Occipital lobe (tissue), 3 donors: ENCODE measurements at places on chromosomes 7 and 10. TPM values are rescaled to one million over a fixed set of nuclear protein-coding genes. Genes with fewer than 3 reads are reported as not detected.

DNA sequence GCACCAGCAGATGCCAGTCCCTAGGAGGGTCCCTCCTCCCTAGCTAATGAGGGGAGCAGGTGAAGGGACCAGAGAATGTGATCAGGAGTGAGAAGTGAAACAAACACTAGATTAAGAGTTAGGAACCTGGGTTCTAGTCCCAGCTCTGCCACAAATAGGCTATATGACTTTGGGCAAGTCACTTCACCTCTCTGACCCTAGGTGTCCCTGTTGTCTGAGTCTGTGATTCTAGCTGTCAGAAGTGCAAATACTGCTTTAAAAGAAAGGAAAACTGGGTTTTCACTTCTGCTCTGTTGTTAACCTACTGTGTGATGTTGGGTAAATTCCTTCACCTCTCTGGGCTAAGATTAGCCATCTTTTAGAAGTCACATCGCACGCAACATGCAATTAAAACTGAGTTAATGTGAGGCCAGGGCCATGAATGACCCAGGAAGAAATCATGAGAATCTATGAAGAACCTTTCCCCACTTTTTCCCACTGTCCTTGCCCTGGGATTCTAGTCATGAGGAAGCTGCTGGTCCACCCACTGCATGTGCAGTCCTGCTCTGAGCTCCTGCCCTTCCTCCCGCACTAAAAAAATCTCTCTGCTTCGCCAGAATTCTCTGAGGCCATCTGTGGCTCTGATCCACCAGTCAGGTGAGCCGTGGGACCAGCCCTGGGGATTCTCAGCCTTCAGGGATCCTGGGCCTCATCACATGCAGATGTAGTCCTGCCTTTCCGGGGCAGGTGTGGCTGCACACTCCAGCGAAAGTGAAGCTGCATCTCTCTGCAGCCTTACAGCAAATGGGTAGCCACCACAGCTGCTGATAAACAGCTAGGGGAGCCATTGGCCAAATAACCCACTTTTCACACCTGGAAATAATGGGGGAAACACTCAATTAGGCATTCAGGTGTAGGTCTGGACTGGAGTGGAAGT lies 181.7 kb downstream of the PLXNA4 start:
- DNase-seq = no peak

DNA sequence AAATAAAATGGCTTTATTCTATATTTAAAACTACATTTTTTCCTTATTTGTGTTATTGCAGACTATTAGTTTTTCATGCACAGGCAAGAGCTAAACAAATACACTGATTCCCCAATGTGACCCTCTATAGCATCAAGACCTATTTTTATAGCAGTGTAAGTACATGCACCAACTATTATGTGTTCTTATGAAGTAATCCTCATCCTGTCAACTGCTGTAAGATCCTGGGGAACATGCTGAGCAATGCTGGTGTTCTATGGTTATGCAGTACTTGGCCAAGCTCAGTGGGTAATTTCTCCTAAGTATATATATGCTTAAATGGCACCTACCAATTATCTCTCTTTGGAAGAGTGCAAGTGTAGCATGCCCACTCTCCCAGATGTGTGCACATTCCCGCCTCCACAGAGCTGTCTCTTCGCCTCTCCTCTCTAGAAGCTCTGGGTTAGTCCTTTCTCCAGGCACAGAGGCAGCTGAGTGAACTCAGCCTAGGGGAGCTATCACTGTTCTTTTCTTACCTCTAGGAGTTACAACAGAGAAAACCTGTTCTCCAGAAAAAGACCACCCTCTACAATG lies 428.8 kb downstream of the KCNMA1 start:
- peak; percentile 8 for DNase-seq

DNA sequence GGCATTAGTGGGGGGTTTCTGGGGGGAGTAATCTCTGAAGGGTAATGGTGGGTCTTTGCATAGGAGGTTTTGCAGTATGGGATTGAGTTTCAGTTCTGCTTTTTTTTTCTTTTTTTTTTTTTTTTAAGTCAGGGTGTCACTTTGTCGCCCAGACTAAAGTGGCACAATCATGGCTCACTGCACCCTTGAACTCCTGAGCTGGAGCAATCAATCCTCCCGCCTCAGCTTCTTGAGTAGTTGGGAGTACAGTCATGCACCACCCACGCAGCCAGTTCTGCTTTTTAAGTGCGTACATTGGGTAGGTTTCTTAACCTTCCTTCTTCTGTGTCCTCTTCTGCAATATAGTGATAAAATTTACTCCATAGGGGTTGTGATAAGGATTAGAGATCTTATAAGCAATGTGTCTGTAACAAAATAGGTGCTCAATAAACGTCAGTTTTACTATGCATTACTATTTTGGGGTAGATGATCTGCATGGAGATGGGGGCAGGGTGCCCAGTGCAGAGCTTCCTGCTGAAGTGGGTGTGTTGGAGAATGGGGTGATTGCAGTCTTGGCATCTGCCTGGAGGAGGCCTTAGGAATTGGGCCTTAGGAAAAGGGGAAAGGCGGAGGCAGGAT lies 9.6 kb downstream of the KAZALD1 start:
- DNase-seq = no peak

DNA sequence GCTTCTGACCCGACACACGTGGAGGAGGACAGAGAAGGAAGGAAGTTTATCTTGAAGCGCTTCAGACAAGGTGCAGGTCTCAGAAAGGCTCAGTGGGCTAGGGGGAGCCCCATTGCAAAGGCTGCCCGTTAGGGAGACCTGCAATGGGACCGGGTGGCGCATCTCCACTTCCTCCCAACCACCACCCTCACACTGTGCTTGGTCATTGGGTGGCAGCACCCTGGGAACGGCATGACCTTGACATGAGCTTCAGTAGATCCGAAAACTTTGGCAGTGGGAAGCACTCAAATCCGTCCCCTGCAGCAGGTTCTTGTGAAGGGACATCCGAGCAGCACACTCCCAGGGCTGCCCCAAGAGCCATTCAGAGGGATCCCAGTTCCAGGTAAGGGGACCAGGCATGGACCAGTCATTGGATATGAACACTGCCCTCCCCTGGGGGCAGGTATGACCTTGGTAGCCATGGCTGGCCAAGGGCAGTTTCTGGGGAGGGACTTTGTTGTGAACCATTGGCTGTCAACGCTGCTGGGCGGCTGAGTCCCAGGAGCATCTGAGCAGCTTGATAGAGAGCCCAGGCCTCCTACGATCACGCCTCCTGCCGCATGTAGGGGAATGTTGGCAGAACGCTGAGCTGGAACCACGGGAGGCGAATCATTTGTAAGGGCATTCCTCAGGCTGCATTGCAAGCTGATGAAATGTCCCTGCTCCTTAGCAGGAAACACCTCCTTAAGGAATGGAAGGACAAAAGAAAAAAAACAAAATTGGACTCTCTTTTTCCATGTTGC lies 31.7 kb downstream of the GALNTL5 start:
- peak; percentile 26 for DNase-seq

The CTAGE8 gene
- total RNA-seq = not detected

The MRPS33 gene
- 12.6 TPM for total RNA-seq
